ENCODE measurements at places on chromosomes 4 and X.
A peak's percentile ranks its signal among the peaks of the same experiment; 100 is the strongest.

GRCh38 chrX:129634541-129634940 is 20.2 kb downstream of the APLN start:
- DNase-seq = no peak

GRCh38 chr4:186015212-186015817 is 53.6 kb upstream of the TLR3 start:
- no peak for DNase-seq

DNA sequence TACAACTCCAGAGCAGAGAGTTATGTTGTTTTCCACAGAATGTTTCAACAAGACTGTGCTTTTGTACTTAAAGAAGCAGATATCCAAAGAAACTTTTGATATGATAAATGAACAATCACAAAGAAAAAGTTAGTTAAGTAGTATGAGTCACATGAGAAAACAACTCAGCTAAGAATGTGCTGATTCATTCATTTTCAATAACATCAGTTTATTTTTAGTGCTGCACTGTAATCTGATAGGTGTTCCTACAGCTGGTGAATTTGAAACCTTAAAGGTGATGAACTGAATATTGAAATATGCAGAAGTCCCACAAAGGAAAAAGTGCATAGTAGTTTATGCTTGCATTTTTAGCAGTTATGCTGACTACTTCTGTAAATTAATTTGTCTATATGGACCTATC is 180.3 kb upstream of the TENM3 start:
- no peak for DNase-seq

DNA sequence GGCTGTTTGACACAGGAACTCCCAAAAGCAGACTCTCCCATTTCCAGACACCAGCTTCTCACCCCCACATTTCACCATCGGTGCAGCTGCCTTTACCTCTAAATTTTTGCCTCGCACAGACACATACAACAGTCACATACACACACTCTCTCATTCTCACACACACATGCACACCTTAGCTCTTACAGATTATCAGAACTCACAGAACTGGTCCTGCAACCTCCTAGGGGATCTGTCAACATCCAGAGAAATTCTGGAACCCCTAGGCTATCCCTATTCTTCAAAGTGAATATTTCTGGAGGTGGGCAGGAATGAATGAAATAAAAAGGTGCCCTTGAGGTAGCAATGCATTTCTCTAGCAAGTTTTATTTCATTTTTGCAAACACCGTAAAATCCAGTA is 4.1 kb downstream of the HS6ST2 start:
- no peak for DNase-seq

GRCh38 chrX:31337332-31337731 is 265.5 kb upstream of the FTHL17 start:
- DNase-seq = no peak

- no peak for DNase-seq
These were observed 186.6 kb upstream of the LEF1 start for GRCh38 chr4:108355186-108355901.

- DNase-seq = no peak
These were observed 46.3 kb downstream of the ARHGAP6 start for GRCh38 chrX:11619441-11619840.

- no peak for DNase-seq
These were observed 110.2 kb downstream of the RNF150 start for GRCh38 chr4:141023051-141023450.

DNA sequence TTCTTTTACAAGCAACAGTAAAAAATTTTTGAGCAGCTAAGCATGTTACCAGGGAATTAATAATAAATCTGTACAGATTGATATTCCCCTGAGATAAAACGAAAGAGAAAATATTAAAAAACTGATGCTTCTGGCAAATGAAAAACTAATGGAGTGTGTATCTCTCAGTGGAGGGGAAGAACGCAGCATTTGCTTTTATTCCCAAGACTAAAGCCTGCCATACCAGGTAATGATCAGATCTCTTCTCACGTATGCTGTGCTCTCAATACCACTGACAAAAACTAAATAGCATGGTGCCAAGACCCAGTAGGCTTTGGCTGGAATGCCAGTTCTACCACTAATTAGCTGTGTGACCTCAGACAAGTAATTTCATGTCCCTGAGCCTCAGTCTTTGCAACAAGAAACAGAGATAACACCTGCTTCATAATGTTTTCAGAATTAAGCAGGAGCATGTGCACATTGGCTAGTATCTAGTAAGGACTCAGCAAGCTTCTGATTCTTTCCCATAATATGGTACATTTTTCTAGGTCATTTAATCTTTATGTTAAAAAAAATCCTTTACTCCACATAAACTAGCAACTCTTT is 179.6 kb downstream of the CENPC start:
- no peak for DNase-seq

GRCh38 chrX:100635989-100636320 is 651 bp downstream of the TSPAN6 start:
- no peak for DNase-seq

DNA sequence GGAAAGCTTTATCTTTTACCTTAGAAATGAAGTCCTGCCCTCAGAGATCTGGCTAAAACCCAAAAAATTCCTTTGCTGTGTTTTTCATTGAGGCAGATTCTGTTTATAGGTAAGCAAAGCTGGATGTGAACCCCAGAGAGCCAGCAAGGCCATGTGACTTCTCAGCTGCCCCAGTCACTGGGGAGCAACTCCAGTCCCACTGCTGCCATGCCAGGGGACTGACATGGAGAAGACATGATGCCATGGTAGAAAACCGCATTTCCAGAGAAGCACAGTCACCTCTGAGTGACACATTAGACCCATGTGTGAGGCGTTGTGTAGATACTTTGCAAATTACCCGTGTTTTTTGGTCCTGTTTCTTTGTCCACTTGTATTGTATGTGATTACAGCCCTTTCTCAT is 45.4 kb downstream of the PTTG2 start:
- DNase-seq = no peak

DNA sequence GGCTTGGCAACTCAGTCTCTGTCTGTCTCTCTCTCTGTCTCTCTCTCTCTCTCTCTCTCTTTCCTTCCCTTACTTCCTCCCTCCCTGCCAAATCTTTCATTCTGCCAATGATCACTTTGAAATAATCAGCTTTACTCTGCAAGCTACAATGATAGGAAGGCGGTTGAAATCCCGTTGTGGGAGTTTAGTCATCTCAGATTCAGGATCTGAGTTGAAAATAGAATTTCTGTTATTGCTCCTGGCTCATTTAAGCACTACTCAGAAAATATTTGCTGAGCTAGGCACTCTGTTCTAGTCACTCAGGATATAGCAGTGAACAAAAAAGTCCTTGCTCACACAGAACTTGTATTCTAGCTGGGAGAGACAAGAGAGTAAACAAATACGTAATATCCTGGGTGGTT is 56.3 kb upstream of the DCTD start:
- DNase-seq = no peak

DNA sequence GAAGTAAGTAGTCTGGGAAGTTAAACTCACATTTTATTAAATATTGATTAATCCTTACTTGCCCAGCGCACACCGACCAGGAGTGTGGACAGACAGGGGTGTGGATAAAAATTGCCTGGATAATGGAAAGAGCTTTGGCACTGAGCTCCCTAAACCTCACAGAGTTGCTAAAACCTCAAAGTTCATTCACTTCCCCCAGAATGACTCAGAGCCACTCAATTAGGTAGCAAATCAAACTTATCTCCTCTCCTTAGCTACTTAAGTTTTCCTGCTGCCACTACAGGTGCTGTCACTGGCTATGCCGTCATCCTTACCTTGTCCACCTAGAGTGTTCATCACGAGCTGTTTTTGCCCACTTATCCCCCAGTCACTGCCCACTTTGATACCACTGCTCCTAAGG is 27.0 kb upstream of the MID1IP1 start:
- no peak for DNase-seq

DNA sequence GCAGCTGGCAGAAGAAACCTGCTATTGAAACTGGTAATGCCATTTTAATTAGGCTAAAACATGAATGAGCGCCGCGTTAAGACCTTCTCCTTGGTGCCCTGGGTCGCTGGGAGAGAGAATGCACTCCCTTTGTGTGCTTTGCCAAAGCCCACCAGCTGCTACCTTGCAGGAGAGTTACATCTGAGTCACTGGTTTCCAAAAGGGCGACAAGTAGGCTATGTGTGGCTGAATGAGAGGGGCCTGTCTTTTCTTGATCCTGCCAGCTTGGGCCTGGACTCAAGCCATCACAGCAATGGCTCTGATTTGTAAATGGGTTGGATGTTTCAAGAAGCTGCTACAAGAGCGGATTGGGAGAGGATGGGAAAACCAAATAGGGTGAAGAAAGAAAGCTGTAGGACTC is 81.5 kb downstream of the NHS start:
- DNase-seq = no peak

- no peak for DNase-seq
These were observed 5.5 kb upstream of the TLR10 start for GRCh38 chr4:38788317-38788716.

DNA sequence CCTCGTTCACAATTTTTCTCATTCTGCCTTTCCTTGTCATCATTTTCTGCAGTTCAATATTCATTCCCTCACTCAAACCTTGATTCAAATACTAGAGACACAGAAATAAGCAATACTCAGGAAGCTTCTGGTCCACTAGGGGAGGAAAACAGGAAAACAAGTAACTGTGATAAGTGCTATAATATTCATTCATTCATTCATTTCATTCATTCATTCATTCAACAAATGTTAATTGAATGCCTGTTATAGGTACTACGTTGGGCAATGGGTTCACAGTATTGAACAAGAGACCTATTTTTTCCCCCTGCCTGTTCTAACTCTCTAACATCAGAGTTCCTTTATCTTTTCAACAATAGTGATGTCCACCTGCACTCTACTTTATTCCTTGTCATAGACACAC is 104.0 kb downstream of the HDAC8 start:
- DNase-seq = no peak

DNA sequence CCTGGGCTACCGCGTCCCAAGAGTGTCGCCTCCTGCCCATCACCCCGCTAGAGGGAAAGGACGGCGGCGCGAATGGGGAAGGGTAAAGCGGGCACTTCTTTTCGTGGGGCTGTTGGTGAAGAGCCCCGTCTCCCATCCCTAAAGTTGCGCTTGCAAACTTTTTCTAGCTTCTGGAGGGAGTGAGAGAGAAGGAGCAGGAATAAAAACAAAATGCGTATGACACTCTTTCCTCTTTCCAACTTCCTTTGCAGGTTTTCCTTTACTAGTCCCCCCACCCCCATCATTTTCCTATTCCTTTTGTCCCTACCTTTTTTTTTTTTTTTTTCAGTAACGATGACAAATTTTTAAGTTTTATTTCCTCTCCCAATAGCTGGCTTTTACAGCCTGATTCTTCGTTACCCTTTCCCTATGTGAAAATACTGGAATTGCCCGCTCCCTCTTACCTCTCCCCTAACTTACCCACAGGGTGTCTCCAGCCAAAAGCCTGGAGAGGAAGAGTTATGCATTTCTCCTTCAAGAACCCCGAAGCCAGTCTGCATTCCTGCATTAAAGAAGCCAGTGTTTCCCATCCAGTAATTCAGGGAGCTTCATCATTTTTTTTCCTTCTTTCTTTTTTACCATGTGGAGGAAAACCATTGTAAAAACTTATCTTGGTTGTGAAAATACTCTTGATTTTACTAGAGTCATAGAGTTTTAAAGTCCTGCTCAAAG is 613 bp upstream of the ARSJ start:
- no peak for DNase-seq

DNA sequence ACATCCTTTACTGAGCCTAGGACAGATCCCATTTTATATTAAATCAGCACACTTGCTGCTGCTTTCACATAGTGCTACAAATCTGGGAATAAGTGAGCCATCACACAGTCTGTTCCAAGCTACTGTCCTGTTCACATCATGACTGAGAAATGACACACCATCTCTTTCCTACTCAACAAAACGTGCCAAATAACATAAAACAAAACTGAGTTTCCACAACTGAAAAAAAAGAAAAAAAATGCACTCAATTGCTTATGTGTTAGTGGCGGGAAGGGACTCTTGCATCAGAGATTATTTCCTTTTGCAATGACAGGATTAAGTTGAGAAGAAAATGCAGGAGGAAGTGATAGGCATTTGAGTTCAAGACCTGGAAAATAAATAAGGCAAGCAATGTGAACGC is 109.0 kb downstream of the SHROOM4 start:
- DNase-seq = no peak

- DNase-seq = peak; percentile 56
These were observed 465 bp downstream of the BMPR1B start for GRCh38 chr4:94758141-94758699.

GRCh38 chr4:114287079-114287696 is 307.7 kb upstream of the ARSJ start:
- no peak for DNase-seq

- no peak for DNase-seq
These were observed 65.6 kb upstream of the PCDH18 start for GRCh38 chr4:137597752-137598430.

GRCh38 chr4:38785901-38786402 is 3.2 kb upstream of the TLR10 start:
- DNase-seq = no peak

GRCh38 chr4:81039351-81039972 is 9.0 kb downstream of the BMP3 start:
- DNase-seq = no peak

- no peak for DNase-seq
These were observed 69.5 kb downstream of the ANAPC4 start for GRCh38 chr4:25446611-25447010.

DNA sequence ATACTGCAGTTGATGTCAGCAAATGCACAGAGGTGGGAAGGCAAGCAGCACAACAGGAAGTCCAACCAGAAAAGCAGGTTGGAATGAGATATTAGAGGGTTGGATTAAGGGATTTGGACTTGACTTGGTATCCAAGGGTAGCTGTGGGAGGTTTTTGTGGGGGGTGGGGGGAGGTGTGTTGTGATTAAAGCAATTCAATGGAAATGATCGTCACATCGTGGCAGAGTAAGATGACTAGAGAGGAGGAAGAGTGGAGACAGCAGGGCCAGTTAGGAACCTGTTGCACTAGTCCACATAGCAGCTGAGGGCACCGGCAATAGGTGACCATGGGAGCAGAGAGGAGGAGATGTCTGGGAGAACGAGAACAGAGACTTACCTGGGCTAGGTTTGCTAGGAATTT is 2.4 kb downstream of the SLC25A43 start:
- no peak for DNase-seq

DNA sequence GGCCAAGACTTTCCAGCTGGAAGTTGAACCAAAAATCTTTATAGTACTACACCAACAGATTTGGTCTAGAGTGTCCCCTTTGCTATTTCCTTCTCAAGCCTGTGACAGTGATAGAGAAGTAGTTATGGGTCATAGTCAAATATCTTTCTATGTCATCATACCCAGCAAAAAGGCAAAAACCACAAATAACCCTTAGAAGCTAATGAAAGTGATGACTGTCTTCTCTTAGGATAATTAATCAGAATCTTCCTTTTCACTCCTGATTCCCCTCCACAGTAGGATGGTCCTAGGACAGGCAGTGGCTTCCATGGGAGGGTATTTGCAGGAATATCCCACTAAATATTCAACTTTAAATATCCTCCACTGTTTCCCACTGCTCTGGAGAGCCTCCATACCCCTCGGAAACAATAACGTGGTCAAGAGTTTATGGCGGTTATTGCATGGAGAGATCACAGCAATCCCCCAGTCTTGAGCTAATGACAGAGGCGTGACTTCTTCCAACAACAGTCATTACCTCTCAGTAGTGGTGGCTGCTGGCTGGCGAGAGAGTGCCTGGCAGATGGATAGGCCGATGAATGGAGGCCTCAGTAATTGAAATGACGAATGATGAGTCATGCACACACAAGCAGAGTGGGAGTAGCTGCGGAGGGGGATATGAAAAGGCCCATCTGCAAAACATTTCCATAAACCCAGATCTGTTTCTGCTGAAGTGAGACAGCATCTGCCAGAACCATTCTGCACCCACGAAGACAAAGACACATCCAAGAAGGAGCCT is 154.9 kb downstream of the STK32B start:
- no peak for DNase-seq

- DNase-seq = no peak
These were observed 61.4 kb downstream of the ANKRD17 start for GRCh38 chr4:73197220-73197619.

- DNase-seq = no peak
These were observed 7.3 kb upstream of the KLHL8 start for GRCh38 chr4:87227751-87228151.

All from activated CD8-positive, alpha-beta memory T cell treated with anti-CD3 and anti-CD28 coated beads for 24 hours (primary cell).